Calu3 (cell line): ENCODE measurements at places on chromosomes 5 and 9. TPM values are rescaled to one million over a fixed set of nuclear protein-coding genes. Genes with fewer than 3 reads are reported as not detected.

RASEF gene
- 38.8 and 47.7 TPM in 2 replicates for total RNA-seq

CSF1R gene
- total RNA-seq = not detected in 2 replicates

DNA sequence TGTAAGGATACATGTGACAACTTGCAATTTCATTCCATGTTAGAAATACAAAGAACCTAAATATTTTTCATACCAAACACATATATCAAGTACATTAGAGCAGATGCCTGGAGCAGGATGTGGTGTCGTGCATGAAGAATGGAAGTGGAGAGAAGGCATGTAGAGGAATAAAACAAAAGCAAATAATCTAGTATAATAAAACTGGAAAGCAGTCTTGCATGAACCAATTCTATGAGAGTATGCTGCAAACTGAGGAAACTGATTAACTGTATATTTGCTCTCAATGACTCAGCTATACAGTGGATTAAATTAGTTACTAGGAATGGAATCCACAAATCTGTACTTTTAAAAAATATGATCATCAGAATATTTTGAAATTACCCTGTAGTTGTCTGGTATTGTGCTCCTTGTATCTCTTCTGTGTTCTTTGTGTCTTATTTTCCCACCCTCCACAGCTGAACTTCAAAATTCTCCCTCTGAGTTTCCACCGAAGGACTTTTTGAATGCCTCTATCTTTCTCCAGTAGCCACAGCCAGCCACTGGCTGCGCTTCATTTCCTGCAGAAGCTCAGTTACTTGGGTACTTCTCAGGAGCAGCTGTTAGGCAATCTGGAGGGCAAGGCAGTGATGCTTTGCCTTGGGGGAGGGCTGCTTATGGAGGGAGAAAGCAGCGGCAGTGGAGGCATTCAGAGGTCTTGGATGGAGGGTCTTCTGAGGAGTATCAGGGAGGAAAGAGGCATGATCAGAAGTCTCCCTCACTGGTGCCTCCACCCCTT, 608.0 kb downstream of the BRINP1 start:
- DNase-seq = no peak
- no peak overlapping the region for H3K27ac ChIP-seq
- H3K36me3 ChIP-seq = no peaks in the 10 kb centered on the region

GRCh38 chr5:145968970-145969713, 32.8 kb downstream of the SH3RF2 start:
- no peak overlapping the region for H3K4me3 ChIP-seq
- DNase-seq = no peak
- no peaks in the 10 kb centered on the region for H3K27me3 ChIP-seq
- no peak overlapping the region for H3K27ac ChIP-seq

DNA sequence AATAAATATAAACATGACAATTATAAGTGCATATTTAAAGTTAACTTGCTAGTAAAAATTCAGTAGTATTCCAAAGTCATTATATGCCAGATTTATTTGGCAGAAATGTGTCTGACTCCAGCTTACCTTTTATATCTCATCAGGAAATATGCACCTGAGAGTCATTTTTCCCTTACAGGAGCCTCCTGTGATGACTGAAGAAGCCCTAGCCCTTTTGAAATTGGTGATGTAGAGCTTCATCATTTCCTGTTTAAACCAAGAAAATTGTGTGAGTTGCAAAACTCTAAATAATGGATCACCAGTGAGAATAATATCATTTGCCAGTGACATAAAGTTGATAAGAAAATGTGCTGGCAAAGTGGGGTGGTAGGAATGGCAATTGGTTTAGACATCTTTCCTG, 42.1 kb upstream of the CTNND2 start:
- no peak overlapping the region for H3K27ac ChIP-seq
- no peaks in the 10 kb centered on the region for H3K4me1 ChIP-seq
- H3K27me3 ChIP-seq = no peaks in the 10 kb centered on the region

BAG1 gene
- 35.2 and 46.2 TPM in 2 replicates for total RNA-seq

DNA sequence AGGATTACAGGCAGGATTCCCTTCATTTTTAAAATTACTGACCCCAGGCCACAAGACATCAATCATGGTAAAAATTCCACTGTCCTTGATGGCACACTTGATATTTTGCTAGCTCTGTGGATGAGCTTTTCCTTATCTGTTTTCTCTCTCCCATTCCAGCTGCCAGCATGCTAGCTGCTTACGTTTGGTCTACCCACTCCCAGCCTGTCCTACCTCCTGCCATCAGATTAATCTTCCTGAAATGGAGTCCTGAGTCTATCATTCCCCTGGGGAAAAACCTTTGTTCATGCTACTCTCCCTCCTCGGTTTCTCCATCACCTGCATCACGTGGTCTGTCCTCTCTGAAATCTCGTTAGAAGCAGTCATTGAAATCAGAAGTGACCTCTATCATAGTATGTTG, 108.9 kb downstream of the F2RL2 start:
- H3K4me3 ChIP-seq = no peak overlapping the region
- H3K36me3 ChIP-seq = no peaks in the 10 kb centered on the region
- H3K27me3 ChIP-seq = peaks cover 17% of the 10 kb centered on the region
- no peaks in the 10 kb centered on the region for H3K4me1 ChIP-seq
- no peak overlapping the region for H3K27ac ChIP-seq

DNA sequence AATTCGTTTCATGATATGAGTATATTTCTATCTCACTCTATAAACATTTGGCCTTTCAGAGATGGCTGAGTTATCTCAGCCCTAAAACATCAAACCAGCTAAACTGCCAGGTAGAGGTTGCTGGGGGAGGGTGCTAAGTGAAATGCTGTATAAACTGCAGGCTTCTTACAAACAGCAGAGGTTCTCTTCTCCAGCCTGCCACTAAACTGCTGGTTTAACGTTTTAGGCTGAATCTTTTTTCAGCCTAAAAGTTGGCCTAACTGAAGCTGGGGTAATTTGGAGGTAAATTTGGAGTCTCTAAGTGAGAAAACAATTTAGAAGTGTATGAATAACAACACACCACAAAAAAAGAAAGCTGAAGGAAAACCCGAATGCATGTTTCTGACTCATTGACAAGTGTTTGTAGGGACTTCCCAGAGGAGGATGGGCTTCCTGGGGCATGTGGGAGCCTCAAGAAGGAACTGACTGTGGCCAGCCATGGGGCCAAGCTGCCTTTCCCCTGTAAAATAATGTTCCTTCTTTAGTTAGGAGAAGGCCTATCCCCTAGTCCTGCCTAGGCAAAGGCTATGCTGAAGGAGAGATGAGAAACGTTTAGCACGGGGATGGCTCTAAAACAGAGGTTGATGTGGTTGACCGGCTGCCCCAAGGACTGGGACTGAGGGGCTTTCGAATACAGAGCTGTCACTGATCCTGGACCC, 44.3 kb downstream of the SLC28A3 start:
- H3K4me3 ChIP-seq = no peak overlapping the region
- no peak for DNase-seq
- no peak overlapping the region for H3K27ac ChIP-seq
- H3K36me3 ChIP-seq = no peaks in the 10 kb centered on the region
- no peaks in the 10 kb centered on the region for H3K27me3 ChIP-seq

F2RL1 gene
- 122 and 147 TPM in 2 replicates for total RNA-seq

- no peak for DNase-seq
- H3K27ac ChIP-seq = no peak overlapping the region
- no peak overlapping the region for H3K4me3 ChIP-seq
- no peaks in the 10 kb centered on the region for H3K36me3 ChIP-seq
These were observed 422.7 kb downstream of the DMAC1 start for GRCh38 chr9:7376833-7377232.

GRCh38 chr5:169615561-169615960, 21.5 kb upstream of the DOCK2 start:
- H3K4me3 ChIP-seq = no peak overlapping the region
- no peak overlapping the region for H3K27ac ChIP-seq
- no peaks in the 10 kb centered on the region for H3K4me1 ChIP-seq
- no peaks in the 10 kb centered on the region for H3K36me3 ChIP-seq
- no peaks in the 10 kb centered on the region for H3K27me3 ChIP-seq

DNA sequence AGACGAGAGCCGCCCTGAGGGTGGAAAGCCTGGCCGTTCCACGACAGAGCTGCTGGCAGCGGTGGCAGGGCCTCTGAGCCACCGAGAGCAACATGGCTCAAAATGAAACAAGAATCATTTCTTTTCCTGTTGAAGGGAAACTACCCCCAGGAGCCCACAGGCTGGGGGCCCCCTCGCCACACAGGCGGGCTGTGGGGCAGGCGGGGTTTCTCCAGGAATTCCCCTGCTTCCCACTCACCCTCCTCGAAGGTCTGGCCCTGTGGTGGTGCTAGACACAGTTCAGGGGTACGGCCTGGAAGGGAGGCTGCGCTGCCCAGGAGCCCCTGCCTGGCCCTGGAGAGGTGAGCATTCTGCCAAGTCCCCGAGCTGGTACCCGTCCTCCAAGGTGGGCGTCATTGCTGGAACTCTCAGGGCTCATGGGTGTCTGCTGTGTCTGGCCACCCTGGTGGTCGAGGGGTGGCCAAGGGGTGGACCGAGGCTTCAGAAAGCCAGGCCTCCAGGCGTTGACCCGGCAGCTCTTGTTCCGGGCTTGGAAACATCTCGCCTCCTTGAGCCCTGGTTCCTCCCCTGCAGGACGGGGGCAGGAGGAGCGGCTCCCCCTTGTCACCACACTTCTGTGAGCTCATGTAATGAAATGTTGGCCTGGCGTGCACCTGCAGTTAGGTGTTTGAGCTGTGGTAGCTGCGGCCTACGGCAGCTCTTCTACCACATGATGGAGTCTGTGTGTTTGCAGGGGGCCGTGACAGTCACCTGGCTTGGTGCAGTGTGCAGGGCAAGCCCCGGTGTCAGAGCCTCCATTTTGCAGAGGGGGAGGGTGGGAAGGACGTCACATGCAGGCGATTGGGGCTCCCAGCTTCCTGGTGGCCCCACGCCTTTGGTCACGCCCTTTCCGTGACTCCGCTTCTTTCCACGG, 65.3 kb downstream of the RXRA start:
- H3K36me3 ChIP-seq = no peaks in the 10 kb centered on the region
- no peaks in the 10 kb centered on the region for H3K4me1 ChIP-seq
- no peaks in the 10 kb centered on the region for H3K27me3 ChIP-seq
- no peak overlapping the region for H3K4me3 ChIP-seq

PCDHB5 gene
- total RNA-seq = not detected in 2 replicates

DNA sequence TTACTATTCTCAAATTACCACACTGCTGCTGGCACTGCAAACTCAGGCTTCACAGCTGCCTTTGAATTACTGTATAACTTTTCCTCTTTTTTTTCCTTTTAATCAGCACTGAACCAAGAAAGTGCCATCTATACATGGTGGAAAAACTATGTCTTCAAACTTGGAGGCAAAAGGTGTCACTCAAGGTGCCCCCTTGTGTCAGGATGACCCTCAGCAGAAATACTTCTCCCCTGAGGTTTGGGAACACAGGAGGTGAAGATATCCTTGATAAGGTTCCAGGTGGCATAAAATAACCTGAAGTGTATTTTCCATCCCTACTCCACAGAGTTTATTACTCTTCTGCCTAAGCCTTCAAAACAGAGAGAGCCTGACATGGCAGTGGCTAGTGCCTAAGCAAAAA, 14.5 kb downstream of the FRMD3 start:
- no peak overlapping the region for H3K4me3 ChIP-seq
- no peaks in the 10 kb centered on the region for H3K36me3 ChIP-seq
- peaks cover 17% of the 10 kb centered on the region for H3K27me3 ChIP-seq
- no peak overlapping the region for H3K27ac ChIP-seq
- H3K4me1 ChIP-seq = no peaks in the 10 kb centered on the region

SLC1A1 gene
- 71.6 and 81.4 TPM in 2 replicates for total RNA-seq
